ENCODE measurements at places on chromosomes 3 and 15.

- no peak for DNase-seq
Measured at GRCh38 chr3:67521053-67521646, 133.3 kb downstream of the SUCLG2 start.

GRCh38 chr3:121895736-121896135 lies 1.5 kb downstream of the SLC15A2 start:
- no peak for DNase-seq

GRCh38 chr3:23762214-23762613 lies 43.5 kb upstream of the UBE2E1 start:
- DNase-seq, result no peak

- no peak for DNase-seq
Measured at GRCh38 chr3:66949898-66950297, 48.2 kb upstream of the KBTBD8 start.

DNA sequence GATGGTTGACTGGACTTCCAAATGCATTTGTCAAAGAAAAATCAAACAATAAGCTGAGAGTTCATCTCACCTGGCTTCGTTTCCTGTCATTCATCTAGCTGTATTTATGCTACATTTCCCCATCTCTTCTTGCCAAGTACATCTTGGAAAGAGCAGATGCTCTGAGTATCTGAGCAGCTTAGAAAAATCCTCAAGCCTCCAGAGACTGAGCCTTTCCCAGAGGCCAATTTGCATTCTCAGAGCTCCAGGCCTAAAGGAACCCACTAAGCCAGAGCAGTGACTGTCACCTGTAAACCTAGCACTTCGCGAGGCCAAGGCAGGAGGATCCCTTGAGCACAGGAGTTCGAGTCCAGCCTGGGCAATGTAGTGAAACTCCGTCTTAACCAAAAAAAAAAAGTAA lies 100.5 kb downstream of the XXYLT1 start:
- DNase-seq, result no peak

- no peak for DNase-seq
Measured at GRCh38 chr3:115098354-115099073, 48.6 kb downstream of the ZBTB20 start.

GRCh38 chr15:67822537-67823313 lies 2.6 kb upstream of the SKOR1 start:
- DNase-seq, result no peak

DNA sequence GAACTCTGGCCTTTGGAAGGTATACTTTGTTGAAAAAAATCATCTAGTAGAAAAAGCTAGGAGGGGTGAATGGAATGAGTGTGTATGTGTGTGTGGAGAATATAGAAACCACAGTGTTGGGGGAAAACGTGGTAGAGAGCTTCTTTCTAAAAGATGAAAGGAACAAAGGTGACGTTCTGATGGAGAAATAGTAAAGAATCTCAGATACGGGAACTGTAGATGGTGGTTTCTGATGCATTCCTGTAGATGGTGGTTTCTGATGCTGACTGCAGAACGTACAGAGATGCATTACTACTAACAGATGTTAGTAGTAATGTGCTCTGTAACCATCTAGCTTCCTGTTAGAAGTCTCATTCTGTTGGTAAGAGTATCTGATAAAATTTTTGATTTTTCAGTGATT lies 60.2 kb downstream of the VPS8 start:
- no peak for DNase-seq

- DNase-seq, result no peak
Measured at GRCh38 chr3:185858502-185859225, 33.8 kb upstream of the IGF2BP2 start.

DNA sequence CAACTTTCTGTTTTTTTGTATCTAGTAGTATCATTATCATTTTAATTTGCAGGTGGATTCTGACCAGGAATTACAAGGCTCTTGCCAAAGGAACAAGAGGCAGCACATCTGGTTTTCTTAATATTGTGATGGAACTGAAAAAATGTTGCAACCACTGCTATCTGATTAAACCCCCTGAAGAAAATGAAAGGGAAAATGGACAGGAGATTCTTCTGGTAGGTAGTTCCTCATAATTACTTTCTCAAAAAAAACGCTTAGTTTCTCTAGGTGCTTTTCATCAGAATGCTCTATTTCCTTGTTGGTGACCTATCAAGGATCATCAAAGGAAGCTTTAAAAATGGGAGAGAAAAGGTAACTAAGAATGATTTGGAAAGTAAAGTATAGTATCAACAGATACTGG lies 71.6 kb downstream of the CHD2 start:
- no peak for DNase-seq

- no peak for DNase-seq
Measured at GRCh38 chr3:186669378-186670084, 3.7 kb downstream of the HRG start.

DNA sequence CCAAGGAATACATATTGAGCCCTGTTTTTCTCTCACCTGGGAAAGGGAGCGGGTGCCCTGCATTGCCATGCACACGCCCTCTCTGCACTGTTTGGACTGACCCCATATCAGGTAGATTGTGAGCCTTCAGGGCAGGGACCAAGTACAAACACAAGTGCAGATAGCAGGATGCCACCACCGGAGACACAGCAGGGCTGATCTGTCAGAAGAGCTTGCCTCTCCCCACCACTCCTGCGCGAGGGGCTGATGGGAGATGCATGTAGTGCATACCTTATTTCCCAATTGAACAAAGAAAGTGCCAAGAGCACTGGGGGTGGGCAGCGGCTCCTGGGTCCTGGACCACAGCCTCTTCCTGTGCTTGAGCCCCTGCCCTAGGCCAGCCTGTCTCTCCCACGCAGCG lies 9.0 kb upstream of the SLCO2A1 start:
- no peak for DNase-seq

DNA sequence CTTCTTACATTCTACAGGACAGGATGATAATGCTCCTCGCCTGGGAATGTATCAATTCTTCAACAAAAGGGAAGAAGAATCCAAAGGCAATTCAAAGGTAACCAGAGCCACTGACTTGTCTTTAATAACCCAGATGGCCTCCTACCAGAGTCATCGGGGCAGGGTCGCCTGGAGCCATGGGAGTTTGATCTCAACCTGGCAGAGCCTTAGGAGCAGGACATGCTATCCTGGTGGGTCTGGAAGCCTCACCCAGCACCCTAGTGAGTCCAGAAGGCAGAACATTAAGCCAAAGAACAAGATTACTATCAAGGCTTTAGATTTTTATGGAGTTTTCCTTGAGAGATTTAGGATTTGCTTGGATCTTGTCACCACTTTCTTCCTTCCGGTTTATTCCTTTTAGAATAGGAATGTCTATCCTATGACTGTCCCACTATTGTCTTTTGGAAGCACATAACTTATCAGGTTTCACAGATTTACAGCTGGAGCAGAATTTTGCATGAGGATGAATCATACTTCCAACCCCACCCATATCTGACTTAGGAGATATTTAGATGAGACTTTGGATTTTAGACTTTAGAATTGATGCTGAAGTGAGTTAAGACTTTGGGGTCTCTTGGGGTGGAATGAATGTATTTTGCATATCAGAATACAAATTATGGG lies 330.3 kb upstream of the GOLIM4 start:
- DNase-seq, result no peak

DNA sequence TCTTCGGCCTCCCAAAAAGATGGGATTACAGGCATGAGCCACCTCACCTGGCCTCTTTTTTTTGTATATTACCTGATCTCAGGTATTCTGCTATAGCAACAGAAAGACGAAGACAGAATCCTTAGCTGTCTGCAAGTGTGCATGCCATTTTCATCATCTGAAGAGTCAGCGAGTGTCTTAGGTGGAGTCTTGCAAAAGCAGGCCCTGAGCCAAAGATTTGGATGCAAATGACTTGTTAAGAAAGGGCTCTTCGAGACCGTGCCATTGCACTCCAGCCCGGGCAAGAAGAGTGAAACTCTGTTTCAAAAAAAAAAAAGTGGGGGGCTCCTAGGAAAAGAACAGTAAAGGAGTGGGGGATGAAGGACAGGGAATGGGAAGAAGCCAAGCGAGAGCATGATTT lies 10.2 kb upstream of the TRIM69 start:
- DNase-seq, result no peak

DNA sequence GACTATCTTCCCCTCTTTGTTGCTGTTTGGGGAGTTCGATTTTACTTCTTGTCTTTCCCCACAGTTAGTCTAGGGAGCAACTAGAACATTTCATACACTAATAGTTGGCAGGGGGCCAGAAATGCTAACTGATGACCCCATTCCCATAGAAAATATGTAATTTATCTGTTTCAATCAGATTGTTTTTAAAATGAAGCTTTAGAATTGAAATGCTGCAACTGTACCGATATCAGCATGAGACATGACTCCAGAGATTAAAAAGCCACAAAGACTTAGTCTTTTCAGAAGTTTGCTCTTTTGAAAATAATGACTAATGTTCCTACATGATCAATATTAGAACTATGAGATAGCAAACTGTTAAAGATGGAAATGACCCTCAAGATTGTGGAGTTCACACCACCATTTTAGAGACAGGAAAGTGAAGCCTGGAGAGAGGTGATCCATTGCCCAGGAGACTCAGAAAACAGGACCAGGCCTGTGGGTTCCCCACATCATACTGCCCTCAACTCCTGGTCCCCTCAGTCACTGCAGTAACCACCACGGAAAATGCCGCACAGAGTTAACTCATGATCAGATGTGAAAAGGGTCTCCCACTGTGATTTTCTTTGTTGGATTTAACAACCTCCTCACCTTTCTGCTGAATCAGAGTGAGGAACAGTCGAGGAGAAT lies 130.3 kb downstream of the CHDH start:
- no peak for DNase-seq

- DNase-seq, result no peak
Measured at GRCh38 chr15:100663086-100663914, 60.9 kb downstream of the ASB7 start.

DNA sequence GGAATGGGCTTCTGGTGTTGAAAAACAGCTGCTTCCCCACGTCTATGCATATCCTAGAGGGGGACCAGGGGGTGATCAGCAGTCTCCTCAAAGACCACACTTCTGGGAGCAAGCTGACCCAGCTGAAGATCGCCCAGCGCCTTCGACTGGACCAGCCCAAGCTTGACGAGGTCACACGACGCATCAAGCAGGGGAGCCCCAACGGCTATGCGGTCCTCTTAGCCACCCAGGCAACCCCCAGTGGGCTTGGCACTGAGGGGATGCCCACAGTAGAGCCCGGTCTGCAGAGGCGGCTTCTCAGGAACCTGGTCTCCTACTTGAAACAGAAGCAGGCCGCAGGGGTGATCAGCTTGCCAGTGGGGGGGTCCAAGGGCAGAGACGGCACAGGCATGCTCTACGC lies 2.5 kb downstream of the RBM15B start:
- DNase-seq, result no peak
